ENCODE measurements at places on chromosomes 6 and 20.

DNA sequence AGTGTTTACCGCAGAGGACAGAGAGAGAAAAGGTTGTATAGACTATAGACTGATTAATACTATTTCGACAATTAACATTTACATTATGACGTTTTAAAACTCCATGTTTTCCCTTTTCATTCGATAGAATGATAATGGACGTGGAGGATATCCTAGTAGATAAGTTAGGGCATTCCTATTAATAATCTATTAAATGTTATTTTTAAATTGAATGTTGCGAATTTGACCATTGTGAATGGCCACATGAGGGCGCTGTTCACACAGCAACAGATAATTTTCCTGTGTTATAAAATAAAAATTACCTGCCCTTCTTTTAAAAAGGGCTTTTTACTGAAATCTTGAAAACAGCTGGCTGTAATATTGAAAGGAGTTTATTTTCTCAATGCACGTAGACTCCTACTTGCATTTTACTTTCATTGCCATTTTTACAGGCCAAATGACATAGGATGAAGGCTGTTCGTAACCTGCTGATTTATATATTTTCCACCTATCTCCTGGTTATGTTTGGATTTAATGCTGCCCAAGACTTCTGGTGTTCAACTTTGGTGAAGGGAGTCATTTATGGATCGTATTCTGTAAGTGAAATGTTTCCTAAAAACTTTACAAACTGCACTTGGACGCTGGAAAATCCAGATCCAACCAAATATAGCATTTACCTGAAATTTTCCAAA, 3.3 kb downstream of the ADGRB3 start:
- DNase-seq: no peak

GRCh38 chr6:128410584-128410983, 109.8 kb downstream of the PTPRK start:
- DNase-seq: no peak

- no peak for DNase-seq
Observed at GRCh38 chr20:57708694-57709673, 831 bp downstream of the PMEPA1 start.

GRCh38 chr20:298776-299391, 1.5 kb downstream of the ZCCHC3 start:
- no peak for DNase-seq

- DNase-seq: no peak
Observed at GRCh38 chr20:9220874-9221547, 152.1 kb downstream of the PLCB4 start.

- DNase-seq: no peak
Observed at GRCh38 chr6:117143647-117144046, 121.7 kb upstream of the VGLL2 start.

DNA sequence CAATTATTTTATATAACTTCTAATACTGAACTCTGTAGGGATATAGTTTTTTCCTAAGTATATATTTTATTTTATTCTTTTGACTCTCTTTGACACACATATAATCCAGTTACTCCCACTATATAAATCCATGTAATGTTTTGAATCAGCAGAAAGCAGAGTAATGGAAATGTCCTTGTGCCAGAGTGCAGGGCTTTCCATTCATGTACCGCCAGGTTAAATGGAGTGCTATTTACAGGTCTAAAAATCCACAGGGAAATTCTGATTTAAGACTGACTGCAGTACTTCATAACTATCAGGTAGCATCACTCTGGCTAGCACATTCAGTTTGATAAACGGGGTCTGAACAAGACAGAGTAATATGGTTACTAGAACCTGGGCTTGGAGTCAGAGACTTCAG, 626.8 kb downstream of the COL12A1 start:
- no peak for DNase-seq

GRCh38 chr6:154824076-154824475, 90.9 kb downstream of the SCAF8 start:
- no peak for DNase-seq

DNA sequence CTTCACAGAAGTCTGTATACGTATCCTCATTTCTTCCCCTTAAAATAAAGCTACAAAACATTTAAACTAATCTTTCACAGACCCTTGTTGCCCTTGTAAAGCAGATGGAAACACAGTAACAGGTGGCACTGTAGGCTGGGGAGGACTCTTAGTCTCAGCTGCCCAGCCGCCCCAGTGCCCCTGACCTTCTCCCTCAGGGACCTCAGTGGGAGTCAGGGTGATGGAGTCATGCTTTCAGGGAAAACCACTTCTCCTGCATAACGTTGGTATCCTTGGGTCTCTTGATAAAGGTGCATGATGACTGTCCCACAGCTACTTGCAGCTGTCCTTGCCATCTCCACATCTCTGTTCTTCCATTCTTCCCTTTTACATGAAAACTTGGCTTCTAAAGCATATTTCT, 198.6 kb downstream of the CDKAL1 start:
- DNase-seq: no peak
